CD4-positive, alpha-beta memory T cell (primary cell): ENCODE measurements at places on chromosomes 16 and 17.

DNA sequence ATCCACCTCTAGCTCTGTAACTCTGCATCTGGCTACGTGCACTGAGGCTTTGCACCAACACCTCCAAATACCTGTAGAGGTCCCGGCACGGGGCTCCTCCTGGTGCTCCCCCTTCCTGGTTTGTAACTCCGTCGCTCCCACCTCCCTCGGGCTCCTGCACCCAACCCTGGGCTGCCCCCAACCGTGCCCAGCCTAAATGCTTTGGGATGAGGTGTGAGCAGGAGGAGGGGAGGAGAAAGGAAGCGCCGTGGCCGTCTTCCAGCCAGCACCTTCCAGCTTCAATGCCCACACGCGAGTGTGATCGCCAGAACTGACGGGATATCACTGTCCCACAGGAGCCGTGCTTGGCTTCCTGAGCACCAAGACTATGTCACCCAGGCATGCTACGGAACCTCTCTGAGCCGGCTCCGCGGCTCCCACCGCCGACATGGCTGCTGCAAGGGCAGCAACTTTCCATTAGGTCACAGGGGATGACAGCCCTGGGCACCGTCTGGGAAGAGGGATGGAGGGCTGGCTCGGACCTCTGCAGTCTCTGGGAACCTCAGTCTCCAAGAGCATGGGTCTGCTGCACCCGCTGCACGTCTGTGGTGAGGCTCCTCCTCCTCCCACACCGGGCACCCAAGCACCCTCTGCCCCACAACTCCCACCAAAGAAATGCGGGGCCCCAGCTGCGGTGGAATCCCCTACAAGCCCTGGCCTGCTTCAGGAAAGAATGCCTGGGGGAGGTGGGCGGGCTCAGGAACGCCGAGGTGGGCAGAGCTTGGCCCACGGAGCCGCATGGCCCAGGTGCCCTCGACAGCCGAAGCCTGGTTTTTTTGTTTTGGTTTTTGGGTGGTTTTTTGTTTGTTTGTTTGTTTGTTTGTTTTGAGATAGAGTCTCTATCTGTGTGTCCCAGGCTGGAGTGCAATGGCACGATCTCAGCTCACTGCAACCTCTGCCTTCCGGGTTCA lies 6.4 kb upstream of the SLC38A10 start:
- no peak for DNase-seq

DNA sequence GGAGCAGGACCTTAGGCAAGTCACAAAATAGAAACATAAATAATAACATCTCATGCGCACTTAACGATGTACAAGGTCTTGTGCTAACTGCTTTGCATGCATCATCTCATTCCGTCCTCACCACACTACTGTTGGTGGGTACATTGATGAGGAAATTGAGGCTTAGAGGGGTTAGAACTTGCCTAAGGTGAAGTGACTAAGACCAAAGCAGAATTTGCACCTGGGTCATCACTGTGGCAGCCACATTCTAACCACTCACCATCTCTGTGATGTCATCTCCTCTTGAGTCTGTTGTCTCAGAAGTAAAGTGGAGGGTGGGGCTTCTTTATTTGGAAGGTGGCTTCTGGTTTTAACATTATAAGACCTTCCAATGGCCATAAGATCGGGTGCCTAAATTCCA lies 20.4 kb upstream of the TRIM25 start:
- DNase-seq = no peak

GRCh38 chr17:77704048-77704815 lies 254.3 kb upstream of the TNRC6C start:
- no peak for DNase-seq

DNA sequence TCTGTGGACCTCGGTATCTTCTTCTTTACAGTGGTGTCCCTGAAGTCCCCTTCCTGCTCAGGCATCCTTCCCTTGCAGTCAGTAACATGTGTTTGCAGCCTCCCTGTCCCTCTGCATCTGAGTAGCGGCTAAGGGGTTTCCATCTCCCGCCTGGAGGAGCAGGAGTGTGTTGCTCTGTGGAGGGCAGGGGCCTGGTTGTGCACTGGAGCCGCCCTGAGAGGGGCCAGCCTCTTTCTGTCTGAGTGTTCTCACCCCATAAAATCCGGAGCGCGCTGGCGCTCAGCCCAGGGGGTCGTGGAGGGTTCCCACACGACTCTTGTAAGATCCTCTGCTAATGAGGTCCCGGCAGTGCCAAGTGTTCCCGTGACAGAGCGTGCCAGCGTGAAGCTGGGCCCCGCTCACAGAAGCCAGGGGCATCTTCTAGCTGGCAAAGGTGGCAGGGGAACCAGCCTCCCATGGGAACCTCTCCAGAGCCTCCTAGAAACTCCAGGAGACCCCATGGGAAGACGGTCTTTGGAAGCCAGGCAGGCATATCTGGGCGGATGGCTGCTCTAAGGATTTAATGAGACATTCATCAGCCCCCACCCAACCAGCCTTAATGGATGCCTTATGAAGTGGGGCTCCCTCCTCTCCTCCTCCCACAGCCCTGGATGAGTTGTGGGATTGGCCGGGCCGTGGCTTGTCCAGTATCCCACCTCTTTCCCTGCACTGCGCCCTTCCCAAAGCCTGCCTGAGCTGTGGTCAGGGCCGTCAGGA lies 91.4 kb upstream of the GSE1 start:
- DNase-seq = no peak

DNA sequence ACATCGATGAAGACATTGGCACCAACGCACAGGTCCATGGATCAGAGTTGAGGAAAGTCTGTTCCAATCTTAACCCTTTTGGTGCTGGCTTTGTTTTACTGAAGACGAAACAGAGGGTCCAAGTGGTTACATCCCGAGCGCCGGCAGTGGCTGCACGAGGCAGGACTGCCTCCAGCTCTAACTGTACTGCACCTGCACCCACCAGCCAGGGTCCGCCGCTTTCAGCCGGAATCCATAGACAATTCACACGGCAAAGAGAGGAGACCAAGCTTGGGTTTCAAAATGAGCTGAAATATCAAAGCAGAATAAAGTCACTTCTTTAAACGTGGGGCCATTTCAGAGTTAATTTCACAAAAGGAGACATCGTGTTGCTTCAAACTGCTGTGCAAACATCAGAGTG lies 21.2 kb upstream of the ZC3H18 start:
- no peak for DNase-seq

GRCh38 chr17:61456688-61457225 lies 4.5 kb downstream of the TBX4 start:
- no peak for DNase-seq

DNA sequence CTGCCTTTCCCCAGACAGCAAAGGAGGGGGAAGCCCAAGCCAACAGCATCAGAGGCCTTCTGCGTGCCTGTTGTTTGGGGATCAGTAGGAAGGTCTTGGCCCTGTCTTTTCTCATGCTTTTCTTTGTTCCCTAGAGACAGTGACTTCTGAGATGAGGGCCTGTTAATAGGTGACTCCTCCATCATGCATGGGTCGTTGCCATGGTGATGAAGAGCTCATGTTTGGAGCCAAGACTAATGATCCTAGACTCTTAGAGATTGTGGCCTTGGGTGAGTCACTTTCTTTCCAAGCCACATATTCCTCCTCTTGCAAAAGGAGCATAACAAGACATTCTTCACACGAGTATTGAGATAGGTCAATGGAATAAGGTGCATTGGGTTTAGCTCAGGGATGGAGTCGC lies 201.1 kb upstream of the ASIC2 start:
- DNase-seq = no peak

- no peak for DNase-seq
Observed at GRCh38 chr16:30876867-30877266, 17.0 kb downstream of the BCL7C start.

DNA sequence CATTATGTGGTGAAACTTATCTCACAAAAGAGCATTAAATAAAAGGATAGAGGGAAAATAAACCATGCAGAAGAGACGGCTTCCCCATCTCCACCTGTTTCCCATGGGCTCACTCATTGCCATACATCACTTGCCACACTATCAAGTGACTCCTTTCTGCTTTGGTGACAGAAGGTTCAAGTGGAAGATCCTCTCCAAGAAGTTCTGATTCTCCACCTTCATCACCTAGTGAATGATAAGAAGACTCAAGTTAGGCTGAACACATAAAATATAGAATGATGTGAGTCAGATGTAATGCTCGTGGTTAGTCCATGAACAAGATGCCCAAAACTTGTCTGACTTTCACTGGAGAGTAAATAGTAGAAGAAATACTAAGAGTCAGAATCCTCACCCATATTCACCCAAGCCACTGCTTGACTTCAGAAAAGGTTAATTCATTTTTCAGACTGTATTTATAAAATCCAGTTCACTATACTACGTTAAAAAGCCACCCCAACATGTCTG lies 100.1 kb upstream of the TOB1 start:
- DNase-seq = no peak

- no peak for DNase-seq
Observed at GRCh38 chr16:72189865-72190371, 18.0 kb upstream of the PMFBP1 start.

- DNase-seq = peak; percentile 17
Observed at GRCh38 chr17:27475070-27475673, 18.9 kb downstream of the KSR1 start.

DNA sequence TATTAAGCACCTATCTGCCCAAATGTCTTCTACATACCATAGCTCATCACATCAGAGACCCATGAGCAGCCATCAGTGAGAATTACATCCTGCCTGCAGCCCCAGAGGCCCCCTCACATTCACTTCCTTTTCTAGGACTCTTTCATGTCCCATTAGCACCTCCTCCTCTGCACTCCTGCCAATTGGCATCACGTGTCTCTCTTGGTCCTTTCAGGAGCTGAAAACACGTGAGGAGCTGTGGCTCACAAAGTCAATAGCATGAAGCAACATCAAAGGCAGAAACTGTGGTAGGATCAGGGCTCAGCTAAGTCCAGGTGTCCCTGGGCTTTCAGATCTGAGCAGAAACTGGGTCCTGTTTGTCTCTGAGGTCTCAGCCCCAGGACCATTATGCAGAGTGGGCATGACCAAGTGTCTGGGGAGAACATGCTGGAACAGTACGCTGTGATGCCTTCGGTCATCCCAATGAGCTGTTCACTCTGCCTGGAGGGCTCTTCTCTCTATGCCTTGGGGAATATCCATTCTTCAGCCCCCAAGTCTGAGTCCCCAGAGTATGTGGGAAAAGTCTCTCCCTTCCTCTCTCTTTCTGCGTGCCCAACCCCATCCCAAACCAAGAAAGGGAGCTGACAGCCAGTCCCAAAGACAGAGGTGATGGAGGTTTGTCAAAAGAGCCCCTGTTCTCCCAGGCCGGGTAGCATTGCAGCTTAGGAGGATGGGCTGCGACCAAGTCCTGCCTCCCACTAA lies 457.0 kb upstream of the CDH5 start:
- no peak for DNase-seq

DNA sequence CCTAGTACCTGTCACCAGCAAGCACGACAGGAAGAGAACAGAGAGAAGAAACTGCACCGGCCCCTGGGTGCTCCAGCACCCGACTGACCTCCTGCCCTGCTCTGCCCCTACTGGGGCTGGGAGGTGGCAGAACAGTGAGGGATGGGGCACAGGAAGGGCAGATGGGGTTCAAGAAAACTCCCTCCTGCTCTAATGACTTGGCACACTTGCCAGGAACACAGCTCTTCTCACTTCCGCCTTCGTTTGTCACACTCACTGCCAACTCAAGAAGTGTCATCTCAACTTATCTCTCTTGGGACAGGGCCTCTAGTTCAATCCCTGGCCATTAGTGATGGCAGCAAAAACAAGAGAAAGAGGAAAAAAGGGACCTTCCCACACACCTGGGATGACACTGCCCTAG lies 42.7 kb upstream of the ICAM2 start:
- DNase-seq = no peak

GRCh38 chr17:30308406-30308805 lies 16.7 kb upstream of the BLMH start:
- no peak for DNase-seq

- DNase-seq = peak; percentile 66
Observed at GRCh38 chr17:82400830-82401229, 17.3 kb upstream of the HEXD start.

GRCh38 chr17:56325313-56326000 lies 172.2 kb downstream of the ANKFN1 start:
- DNase-seq = no peak

- no peak for DNase-seq
Observed at GRCh38 chr17:72711521-72712310, 380.8 kb downstream of the SLC39A11 start.

DNA sequence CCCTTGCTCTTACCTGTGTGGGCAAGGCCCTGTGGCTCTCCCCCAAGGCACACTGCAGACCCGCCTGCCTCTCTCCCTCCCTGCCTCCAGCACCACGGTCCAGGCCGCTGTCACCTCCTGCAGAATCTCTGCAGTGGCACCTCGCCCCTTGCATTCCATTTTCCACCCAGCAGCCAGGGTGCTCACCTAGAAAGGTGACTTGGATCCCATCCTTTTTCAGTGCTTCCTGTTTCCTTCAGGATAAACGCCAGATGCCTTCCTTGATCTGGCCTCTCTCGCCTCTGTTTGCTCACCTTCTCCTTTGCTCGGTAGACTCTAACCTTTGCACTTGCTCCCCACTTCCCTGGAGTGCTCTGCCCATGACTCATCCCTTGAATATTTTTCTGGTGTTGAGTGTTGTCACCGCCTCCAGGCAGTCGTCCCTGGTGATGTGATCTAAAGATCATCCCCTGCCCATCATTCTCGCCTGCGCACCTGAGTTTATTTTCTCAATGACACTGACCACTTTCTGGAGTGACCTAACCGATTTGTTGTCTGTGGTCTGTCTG lies 79.2 kb upstream of the LGALS9 start:
- no peak for DNase-seq

GRCh38 chr16:66910175-66910940 lies 8.3 kb downstream of the CDH16 start:
- no peak for DNase-seq

GRCh38 chr17:60381958-60382357 lies 10.0 kb downstream of the USP32 start:
- no peak for DNase-seq

GRCh38 chr17:78026381-78026780 lies 67.9 kb downstream of the TNRC6C start:
- DNase-seq = no peak

GRCh38 chr16:81713295-81713772 lies 65.8 kb upstream of the PLCG2 start:
- no peak for DNase-seq

DNA sequence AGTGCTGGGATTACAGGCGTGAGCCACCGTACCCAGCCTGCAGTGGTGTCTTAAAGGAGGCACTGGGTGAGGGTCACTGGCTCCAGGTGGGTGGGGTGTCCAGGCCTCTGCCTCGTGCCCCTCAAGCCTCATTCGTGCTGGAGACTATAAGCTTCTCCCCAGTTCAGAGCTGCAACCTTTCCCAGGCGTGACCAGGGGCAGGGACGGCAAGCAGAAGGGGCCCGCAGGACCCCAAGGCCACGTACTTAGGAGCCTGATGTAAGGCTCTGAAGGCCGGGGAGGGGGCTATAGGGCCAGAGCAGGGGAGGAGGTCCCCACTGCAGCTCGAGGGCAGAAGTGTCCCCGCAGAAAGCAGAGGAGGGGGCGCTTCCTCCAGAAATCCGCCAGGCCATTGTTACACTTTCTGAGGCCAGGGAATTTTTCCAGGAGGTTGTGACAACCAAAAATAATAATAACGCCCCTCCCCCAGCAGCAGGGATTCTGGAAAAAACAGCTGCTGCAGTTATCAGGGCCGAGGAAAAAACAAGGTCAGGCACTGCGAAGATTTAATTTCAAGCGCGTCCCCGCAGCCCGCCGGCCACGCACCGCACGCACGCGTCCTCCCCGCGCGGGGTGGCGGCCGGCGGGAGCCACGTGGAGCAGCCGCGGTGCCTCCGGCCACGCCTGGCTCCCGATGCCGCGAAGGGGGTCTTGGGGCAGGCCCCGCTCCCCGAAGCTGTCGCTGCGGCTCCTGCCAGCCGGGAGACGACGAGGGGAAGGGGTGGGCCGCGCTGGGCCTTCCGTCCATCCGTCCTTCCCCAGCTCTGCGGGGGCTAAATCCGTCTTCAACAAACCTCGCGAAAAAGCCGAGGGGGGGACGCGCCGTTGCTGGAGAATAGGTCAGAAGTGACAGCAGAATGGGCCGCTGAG lies 45.8 kb upstream of the SLC38A10 start:
- DNase-seq = no peak
